ENCODE measurements at places on chromosomes 5 and 9.

DNA sequence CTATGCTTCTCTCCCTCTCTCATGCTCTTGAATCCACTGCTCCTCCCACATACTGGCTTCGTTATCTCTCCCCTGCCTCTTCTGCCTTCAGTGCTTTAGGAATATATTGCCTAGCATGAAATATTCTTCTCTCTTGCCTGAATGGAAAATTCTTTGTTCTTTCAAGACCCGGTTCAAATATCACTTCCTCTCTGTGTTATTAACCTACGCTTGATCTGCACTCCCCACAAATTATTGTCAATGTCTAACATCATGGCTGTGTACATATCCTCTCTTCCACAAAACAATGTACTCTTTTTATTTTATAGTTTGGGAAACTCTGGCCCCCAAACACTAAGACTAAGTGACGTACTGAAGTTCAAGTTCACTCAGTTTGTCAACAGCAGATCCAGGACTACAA is 211.0 kb downstream of the SEC61B start:
- DNase-seq, result no peak

DNA sequence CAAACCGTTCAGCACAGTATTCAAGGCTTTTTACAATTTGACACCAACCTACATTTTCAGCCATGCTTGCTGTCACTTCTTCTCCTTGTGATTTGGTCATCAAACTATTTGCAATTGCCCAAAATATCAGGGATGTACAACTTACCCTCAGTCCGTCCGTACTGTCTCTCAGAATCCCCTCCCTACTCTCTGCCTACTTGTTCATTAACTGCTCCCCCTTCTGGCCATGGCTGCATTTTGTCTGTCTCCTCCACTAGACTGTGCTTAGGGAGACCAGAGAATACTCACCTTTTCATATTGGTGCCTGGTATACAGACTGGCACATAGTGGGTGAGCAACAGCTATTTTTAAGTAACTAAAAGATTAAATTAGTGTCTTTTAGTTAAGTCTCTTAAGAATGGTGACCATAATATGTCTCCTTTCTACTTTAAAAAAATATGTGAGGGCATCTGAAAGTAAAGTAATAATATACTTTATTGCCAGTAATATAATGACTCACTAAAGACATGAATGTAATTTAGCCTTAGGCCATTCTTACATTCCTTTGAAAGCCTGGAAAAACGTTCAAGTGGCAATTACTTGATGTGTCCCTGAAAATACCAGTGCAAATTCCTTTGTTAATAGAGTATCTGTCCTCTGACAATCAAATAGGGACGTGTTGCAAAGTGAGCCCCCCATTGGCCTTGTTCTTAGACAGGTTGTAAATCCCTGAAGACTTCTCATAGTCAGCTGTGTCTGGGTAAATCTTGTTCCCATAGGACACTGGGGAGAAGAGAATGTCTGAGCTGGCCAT is 27.8 kb downstream of the PRLR start:
- DNase-seq, result peak; percentile 67

DNA sequence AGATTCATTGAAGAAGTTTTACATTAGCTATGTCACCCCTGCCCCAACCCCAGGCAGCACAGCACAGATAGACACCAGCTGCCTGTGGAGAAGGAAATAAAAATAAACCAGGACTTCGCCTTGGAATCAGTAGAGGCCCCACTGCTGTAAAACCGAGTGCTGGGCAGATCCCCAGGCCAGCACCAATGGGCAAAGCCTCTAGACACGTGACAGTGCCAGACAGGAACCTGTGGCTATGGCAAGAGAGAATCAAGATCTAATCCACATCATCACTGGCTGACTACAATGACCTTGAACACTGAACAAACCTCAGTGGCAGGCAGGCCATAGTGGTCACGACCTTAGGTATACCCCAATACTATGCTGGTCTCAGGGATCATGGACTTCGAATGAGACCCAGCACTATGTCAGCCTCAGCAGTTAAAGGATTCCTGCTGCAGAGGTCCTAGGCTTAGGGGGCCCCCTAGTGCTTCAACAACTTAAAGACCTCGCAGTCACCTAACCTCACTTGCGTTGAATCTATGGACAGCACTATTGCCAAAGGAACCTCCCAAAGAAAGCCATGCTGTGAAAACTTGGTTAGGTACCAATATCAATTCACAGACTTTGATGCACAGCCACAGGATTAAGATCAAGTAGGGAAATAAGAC is 2118.6 kb upstream of the C9orf72 start:
- peak; percentile 49 for DNase-seq

DNA sequence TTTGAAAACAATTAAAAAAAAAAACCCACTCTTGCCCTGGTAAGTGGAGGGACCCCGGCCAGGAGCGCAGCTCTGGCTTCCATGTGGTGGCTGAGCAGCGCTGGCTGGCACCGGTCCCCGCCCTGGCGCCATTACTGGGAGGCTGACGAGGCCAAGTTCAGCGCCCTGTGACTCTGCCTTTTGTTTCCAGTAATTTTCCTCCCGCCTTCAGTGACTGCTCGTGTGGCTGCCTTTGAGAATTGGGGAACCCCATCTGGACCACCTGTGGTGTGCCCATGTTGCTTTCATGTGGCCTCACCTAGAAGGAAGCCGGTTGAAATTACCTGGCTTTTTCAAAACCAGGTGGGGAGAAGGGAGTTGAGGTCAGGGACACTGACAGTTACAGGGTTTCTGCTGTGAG is 136.1 kb downstream of the GAPVD1 start:
- DNase-seq, result no peak

DNA sequence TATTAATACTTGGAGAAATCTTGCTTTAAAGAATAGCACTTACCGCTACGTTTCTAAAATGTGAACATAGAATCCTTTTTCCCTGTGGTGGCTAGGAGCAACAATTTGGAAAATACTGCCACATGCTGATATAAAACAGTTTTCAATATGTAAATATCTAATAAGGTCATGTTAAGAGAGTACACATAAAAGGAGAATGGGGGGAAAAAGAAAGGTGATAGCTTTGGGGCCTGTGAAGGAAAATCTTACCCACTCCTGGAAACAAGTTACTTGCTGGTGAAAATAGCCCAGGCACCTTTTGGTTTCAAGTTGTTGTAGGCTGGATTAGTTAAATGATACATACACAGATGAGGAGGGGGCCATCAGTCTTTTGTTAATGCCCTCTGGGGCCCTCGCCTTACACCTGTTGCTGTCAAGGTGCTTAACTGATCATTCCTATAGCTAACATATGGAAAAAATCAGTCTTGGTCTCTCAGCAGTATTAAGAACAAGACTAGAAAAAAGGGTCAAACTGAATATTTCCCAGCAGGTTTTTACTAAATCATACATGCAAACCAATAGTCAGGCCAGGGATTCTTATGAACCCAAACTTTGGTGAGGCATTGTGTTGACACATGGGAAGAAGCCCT is 24.1 kb downstream of the FYB1 start:
- no peak for DNase-seq

DNA sequence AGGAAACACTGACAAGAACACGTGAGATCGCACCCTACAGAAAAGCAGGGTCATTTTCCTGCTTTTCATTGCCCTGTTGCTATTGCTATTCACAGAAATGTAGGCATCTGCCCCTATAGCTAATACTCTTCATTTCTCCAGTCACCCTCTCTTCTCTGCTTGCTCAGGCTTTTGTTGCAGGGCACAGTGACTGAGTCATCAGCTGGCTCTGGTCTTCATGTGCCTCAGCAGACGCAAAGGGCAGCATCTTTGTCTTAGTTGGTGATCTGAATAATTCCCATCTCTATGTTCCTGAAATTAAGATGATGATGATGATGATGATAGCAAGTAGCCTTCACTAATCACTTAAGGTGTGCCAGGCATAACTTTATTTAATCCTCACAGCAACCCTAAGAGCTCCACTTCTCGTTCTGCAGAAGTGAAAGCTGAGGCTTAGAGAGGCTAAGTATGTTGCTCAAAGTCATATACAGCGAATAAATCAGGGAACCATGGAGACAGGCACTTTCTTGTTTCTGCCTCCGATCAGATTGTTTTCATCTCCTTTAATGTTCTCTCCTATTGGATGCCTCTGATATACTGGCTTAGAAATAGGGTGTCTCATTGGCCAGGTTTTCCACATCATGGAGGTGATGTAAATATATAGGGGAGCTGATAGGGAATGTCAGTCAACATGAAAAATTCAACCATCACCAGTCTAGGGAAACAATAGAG is 133.0 kb upstream of the STK32A start:
- peak; percentile 38 for DNase-seq

DNA sequence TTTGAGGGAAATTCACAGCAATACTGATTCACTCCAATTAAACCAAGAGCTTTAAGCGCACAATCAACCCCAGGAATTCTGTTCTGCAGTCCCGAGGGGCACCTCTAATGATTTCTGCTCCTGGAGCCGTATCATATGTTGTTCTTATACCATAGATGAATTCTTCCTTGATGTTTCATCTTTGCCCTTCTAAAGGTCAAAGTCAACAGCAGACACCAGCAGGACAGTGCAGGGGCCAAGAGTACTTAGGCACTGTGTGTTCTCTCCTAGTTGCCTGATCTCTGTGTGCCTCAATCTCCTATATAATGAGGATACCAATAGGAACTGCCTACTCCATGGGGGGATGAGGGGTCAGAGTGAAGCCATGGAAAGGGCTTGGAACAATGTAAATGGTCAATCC is 16.5 kb downstream of the EPB41L4B start:
- DNase-seq, result no peak

DNA sequence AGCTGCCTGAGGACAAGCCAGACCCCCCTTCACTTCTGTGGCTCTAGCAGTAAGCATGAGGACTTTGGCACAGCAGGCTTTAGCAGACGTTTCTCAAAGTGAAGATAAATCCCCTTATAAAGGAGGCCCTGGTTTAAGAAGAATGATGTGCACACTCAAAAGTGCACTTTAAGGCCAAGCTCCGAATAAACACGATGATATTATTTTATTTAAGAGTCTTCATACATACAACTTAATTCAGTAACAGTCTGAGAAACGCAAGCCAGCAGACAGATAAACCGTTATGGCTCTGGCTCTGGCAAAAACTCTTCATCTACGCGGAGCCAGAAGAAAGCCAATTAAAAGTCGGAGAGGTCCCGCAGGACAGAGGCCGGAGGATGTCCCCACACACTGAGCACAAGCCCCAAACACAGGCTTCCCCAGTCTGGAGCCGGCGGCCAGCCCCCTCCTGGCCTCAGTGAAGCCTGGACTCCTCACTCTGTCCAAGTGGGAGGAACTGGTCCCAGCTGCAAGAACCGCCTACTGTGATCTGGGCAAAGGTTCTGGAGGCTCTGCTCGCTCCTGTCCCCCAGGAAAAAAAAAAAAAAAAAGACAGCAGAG is 44.6 kb downstream of the ADAMTS2 start:
- peak; percentile 57 for DNase-seq

- no peak for DNase-seq
Observed at GRCh38 chr5:132143148-132143547, 69.6 kb downstream of the CSF2 start.

DNA sequence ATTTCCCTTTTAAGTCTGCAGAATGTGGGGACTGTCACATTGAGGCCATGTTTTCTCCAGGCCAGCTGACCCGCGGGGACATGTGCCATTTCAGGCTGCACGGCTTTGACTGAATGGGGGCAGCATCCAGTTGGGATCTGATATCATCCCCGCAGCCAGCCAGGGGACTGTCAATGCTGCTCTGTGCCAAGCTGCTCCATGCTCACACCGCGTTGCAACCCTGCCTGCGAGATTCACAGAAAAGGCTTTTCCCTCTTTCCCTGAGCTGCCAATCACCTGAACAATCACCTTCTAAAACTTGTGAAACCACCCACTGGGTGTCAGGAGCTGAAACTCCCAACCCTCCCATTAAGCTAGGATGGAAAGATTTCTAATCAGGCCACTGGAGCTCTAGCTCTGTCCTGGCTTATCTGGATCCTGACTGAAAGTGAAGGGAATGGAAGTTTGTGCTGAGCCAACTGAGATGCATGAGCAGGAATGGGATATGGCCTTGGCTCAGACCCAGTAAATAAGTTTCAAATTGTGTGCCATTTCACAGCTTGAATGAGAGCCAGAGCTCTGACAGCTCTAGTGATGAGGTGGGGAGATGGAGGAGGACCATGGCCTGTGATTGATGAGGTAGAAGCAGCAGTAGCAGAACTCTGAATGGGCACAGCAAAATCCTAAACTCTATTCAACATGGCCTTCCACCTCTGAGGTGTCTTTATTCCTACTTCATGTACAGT is 34.5 kb upstream of the ZNF366 start:
- DNase-seq, result no peak

GRCh38 chr5:58261605-58262004 is 198.3 kb downstream of the PLK2 start:
- peak; percentile 63 for DNase-seq

DNA sequence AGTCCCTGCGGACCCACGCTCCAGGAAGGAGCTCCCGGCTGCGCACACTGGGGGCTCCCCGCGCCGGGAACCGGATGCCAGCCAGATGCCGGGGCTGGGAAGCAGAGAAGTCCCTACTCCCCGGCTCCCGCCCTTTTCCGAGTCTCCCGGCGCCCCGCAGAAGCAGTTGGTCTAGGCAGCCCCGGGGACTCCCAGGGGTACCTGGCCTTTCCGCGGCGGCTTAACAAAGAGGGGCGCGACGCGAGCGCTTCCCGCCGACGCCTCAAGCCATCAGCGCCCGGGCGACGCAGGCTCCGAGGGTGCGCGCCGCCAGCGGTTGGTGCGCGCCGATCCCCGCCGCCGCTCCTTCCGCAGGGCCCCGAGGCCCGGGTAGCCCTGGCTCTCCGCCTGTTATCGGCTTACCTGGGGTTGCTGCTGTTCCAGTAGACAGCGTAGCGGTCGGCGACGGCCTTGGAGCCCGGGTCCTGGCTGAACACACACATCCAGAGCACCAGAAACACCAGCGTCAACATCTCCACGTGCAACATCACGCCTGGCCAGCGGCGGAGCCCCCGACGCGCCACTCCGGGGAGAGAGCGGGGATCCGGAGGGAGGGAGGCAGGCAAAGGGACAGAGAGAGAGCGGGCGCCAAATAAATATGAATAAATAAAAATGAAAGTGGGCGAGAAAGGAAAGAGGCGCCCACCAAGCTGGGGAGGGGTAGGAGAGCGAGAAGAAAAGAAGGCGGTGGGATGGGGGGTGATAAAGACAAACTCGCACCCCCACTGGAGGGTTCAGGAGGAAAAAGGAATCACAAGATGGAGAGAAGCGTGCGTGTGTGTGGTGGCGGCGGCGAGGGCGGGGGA is 428 bp downstream of the EFNA5 start:
- DNase-seq, result no peak

GRCh38 chr5:29197631-29198454 is 1995.6 kb upstream of the CDH6 start:
- DNase-seq, result no peak

GRCh38 chr9:78122631-78123030 is 91.0 kb upstream of the GNAQ start:
- DNase-seq, result peak; percentile 40

GRCh38 chr9:111898331-111899096 is 1.9 kb downstream of the UGCG start:
- no peak for DNase-seq

GRCh38 chr9:86036555-86036954 is 62.8 kb downstream of the GOLM1 start:
- no peak for DNase-seq

DNA sequence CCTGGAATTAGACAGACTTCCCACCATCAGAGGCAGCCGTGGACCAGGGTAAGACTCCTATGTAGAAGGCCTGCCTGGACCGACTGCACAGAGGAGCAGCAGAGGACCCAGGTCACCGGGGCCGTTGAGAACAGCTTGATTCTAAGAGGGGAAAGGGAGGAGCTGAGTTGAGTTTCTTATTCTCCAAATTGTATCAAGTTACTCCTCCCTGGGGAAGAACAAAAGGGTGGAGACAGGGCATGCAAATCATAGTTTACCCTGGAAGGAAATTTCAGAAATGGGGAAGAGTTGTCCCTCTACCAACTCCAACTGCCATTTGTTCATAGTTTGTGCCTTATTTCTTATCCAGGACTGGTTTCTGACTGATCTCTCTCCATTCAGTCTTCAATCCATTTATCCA is 20.9 kb upstream of the SLC31A2 start:
- no peak for DNase-seq

Measured in fibroblast of mammary gland (primary cell).